ENCODE measurements at places on chromosomes 16 and 17.

- no peak for DNase-seq
These were observed 57.3 kb downstream of the MGAT5B start for GRCh38 chr17:76925441-76925891.

- no peak for DNase-seq
These were observed 5.2 kb upstream of the NUBP1 start for GRCh38 chr16:10738231-10739077.

DNA sequence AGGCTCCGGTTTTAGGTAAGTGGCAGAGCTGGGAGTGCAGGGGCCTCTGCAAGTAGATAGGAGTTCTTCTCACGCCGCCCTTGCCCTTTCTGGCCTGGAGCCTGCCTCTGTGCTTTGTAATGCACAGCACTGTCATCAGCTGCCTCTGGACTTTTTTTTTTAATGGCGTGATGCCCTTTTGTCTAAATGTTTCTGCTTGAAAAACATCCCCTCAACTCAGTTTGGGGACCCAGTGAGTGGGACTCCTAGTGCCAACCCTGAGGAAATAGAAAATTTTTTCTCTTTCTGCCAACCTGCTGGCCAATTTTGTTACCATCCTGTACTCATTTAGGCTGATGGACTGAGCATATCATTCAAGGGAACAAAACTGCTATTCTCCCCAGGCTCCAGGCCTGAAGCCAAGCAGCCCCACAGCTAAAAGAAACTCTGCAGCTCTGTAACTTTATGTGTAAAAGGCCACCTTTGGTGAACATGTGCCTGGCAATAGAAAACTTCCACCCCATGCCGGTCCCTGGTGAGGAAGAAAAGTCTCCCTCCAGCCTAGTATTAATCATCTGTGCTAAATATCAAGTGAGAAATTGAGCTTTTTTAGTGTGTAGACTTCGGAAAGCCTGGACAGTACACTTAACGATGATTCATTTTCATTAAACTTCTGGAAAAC lies 22.5 kb downstream of the SLC6A2 start:
- no peak for DNase-seq

DNA sequence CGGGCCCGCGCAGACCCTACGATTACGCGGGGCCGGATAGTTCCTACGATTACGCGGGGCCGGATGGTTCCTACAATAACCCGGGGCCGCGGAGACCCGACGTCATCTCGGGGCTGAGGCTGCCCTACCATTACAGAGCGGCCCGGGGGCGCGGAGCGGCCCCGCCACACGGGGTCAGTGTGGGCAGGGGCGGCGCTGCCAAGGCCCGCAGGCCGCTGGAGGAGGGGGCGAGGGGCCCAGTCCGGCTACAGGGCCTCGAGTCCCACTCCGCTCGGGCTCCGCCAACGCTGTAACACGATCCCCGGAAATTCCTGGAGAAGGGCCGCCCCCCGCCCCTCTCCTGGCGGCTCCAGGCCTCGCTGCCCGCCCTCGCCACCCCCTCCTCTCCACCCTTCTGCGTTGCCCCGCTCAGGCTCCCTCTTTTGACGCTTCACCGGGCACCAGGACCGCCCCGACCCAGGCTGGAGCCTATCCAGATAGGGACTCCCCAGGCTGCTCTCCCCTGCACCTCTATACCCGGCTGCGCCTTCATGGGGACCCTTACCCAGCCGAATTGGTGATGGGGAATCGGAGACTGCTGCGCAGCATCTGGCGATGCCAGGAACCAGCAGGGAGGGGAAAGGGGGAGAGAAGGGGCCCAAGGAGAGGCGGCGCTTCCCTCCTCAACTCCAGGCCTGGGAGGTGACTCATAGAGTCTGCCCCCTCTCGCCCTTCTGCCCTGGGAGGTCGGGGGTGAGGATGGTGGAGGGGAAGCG lies at the start of gene RAB34:
Gene RAB34, minus strand, starts transcription at position 291 of the 755 bp plus-strand sequence. CDS start 602 bp downstream, outside the sequence.
- no peak for DNase-seq

GRCh38 chr17:36008998-36009665 lies 7.8 kb upstream of the CCL15 start:
- DNase-seq: peak; percentile 18

All from NCI-H1417 (cell line).